Uterine smooth muscle cell (primary cell): ENCODE measurements at places on chromosomes 11 and 22. TPM values are rescaled to one million over a fixed set of nuclear protein-coding genes. Genes with fewer than 3 reads are reported as not detected.

The ZMAT5 gene
- total RNA-seq, result 22.8 and 24.0 TPM in 2 replicates

The MRGPRX3 gene
- 0.12 TPM in 1 of 2 replicates, not detected in the other for total RNA-seq

The GTSE1 gene
- 4.2 and 16.8 TPM in 2 replicates for total RNA-seq

The USP28 gene
- total RNA-seq, result 36.0 and 38.5 TPM in 2 replicates

The FGF3 gene
- not detected in 2 replicates for total RNA-seq

The KCNA4 gene
- under 0.01 TPM in 1 of 2 replicates, not detected in the other for total RNA-seq

The SLC22A6 gene
- not detected in 2 replicates for total RNA-seq

The OR10A2 gene
- total RNA-seq, result not detected in 2 replicates

The BUD13 gene
- total RNA-seq, result 13.0 and 21.8 TPM in 2 replicates

The ANO1 gene
- total RNA-seq, result not detected in 2 replicates

The CHADL gene
- 0.33 and 1.4 TPM in 2 replicates for total RNA-seq

The PRR33 gene
- total RNA-seq, result not detected in 2 replicates

The CCDC87 gene
- total RNA-seq, result 0.11 and 0.25 TPM in 2 replicates

The MLC1 gene
- total RNA-seq, result 0.12 TPM in 1 of 2 replicates, not detected in the other

The SCARF2 gene
- total RNA-seq, result 18.2 and 36.9 TPM in 2 replicates

The OR52I1 gene
- total RNA-seq, result not detected in 2 replicates

The NPTXR gene
- 2.0 and 4.6 TPM in 2 replicates for total RNA-seq

The SEPTIN3 gene
- under 0.01 and 0.37 TPM in 2 replicates for total RNA-seq

The KLHL35 gene
- 1.7 and 2.2 TPM in 2 replicates for total RNA-seq
